NCI-H2107 (cell line): ENCODE measurements at places on chromosomes 2 and 18.

DNA sequence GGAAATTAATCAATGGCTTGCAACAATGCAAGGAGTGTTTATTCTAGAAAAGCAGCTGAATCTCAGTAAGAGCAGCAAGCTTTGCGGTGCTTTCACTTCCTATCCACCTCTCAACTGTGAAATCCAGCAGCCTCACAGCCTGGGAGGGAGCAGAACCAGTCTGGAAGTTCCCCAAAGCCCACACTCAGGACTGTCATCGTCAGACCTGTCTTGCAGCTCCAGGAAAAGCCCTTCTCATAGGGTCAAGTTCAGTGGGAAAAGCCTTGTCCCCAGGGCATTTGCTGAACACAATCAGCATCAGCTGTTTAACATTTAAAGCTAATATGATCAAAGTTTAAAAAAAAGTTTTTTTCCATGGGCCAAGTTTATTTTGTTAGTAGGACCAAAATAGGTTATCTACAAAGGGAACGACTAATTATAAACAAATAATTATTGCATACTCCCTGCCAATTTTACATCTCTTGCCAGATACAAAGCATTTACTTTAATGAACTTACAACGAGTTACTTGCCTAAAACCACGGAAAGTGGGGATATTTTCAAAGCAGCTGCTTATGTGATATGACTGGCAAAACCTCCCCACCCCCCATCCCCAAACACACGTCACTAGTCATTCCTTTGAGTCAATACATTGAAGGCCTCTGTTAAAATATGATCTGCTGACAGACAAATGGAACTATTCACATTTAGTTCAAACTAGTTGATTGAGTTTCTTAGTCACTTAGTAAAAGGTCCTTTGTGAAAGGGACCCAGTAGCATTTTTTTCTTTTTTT is 36.8 kb downstream of the PARD6G start:
- DNase-seq: no peak

- no peak for DNase-seq
These were observed 146.4 kb downstream of the MBD5 start for GRCh38 chr2:148167241-148167766.

DNA sequence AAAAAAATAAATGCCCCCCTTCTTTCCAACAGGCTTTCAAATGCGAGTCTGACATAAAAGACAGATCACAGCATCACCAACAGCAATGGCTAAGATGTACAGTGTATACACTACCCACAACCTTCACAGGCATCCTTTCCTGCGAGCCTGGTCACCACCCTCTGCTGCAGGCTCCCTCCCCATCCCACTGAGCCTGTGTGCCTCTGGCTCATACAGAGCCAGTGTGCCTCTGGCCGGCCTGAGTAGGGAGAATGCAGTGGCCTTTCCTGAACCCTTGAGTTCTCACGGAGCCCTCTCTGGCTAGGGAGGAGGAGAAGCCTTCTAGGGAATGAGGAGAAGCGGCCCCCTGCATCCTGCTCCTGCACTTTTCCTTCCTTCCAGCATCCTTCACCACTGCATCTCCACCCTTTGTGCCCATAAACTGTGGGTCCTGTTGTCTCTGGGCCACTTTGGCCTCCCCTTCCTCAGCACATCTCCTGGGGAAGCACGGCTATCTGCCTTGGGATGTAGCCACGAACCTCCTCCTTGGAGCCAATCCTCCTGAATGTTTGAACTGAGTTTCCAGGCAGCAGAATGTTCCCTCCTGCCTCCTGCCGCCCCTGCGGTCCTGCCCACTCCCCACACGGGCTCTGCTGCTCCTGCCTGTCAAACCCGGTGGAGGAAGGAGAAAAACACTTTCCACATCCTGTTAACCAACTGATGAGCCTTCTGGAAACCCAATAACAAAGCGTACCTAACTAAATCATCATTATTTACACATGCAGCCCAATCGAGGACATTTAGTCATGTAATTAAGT is 22.5 kb downstream of the GYPC start:
- DNase-seq: no peak

GRCh38 chr18:10416065-10416464 is 38.4 kb upstream of the APCDD1 start:
- DNase-seq: no peak

- DNase-seq: no peak
These were observed 4.9 kb upstream of the SIX2 start for GRCh38 chr2:45014016-45014702.

- no peak for DNase-seq
These were observed 118.7 kb downstream of the KLHL29 start for GRCh38 chr2:23503682-23504081.

DNA sequence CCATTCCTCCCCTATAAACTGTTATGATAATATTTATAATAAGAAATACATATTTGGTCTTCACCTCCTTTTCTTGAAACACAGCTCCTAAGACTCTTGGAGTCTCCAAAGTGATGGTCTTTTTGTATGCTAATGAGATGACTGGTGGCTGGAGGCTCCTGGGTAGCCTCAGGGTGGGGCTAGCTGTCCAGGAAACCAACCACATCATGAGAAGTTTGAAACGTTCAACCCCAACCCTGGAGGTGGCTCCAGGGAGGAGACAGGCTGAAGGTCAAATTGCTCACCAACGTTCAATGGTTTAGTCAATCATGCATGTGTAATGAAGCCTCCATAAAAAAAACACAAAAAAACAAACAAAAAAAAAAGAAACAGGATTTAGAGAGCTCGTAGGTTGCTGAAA is 298.7 kb upstream of the MGAT5 start:
- no peak for DNase-seq

DNA sequence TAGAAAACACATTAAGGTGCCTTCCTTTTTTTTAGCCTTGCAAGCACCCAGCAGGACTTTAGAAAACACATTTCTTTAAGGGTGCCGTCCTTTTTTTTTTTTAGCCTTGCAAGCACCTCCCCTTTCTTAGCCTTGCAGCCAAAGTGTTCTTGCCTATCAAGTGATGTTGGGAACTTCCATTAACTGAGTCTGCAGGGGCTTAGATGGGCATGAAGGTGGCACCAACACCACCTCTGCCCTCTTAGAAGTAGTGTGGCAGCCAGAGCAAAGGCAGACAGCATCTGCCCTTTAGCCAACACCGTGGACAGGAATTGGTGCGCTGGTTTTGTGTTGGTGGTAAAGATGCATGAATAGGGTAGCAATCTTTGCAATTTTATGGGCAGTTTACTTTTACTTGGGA is 211.6 kb upstream of the SP5 start:
- no peak for DNase-seq

DNA sequence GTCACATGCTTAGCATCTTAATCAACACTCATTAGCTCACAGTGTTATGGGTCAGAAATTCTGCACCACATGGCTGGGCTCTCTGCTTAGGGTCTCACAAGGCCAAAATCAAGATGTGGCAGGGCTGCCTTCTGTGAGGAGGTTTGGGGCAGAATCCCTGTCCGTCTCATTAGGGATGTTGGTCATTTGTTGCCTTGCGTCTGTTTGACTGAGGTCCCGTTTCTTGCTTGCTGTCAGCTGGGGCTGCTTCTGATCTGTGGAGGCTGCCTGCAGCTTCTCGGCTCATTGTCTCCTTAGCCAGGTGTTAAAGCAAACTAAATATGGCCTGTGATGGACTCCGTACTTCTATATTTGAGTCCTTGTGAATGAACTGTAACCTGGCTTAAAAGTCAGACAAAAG is 146.5 kb downstream of the NDUFA10 start:
- no peak for DNase-seq

GRCh38 chr18:62610701-62611411 is 88.0 kb downstream of the ZCCHC2 start:
- DNase-seq: peak; percentile 39

DNA sequence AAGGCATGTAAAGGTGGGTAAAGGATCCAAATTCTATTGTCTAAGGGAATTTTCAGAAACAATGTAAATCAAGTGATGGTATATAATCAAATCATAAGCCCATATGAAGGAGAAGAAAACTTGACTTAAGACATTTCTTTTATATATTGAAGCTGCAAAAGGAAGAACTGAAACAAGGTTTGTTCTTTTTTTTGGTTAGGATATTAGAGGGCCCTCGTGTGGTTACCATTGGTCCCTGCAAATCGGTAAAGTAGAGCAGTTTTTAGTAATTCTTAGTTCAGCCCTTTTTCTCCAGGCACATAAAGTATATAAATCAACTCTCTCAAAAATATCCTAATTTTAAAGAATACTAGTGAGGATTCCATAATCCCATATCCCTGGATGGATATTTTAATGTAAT is 105.6 kb upstream of the STK17B start:
- no peak for DNase-seq

DNA sequence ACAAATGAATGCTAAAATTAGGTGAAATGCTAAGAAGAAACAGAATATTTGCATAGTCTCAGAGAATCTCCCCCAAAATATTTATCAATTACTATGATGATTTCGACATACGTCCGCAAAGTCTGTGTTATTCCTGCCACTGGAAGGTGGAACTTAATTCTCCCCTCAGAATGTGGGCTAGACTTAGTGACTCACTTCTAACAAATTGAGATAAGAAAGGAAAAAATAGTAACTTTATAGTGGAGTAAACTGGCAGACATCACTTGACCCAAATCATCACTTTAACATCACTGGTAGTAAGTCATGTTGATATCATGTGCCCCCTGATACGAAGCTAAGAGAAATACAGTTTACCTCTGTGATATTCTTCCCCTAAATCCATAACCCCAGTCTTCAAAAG is 23.5 kb downstream of the HADHB start:
- no peak for DNase-seq

DNA sequence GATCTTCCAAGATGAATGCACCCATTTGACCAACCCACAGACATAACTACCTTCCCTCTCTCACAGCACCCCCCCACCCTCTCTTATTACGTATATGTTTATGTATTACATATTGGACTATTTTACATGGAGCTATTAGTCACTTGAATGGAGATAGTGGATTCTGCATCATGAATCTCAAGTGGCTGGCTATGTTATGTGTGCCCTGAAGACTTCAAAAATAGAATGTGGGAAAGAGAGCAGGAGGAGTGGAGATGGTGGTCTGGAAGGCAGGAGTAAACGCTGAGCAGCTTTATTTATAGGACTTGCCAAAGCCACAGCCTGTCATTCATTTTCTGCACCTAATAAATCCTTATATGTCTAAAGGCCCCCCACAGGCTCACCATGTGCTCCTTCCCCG is 4.9 kb downstream of the ANTXR1 start:
- no peak for DNase-seq

DNA sequence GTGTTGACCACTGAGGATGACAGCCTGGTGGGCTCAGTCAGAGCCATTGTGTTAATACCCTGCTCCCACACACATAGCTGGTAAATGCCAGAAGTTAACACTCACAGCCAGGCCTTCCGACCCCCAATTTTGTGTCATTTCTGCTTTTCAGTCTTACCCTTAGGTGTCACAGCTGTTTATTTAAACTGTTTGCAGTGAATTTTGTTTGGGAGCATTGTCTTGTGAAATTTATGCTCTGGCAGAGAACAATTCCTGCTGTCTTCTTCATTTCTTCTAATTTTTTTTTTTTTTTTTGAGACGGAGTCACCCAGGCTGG is 8.2 kb downstream of the LPIN1 start:
- no peak for DNase-seq

DNA sequence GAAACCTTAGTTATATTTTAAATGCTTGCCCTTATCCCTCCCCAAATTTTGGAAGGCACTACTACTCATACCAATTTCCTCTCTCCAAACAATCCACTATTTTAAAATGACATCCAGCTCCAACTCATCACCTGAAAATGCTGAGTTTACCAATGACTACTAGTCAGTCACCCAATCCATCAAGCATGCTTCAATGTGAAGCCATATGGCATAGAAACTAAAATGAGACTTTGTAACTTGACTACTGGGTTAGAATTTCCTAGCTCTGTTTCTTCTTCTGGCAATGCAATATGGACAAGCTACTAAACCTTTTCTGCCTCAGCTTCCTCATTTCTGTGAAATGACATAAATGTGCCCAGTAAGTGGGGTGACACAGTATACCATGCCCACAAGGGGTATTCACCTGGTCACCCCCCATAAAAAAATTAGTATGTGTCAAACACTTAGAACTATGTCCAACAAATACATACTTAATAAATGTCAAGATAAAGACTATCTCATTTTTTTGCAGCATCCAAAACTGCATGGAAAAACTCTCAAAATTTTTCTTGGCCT is 10.0 kb upstream of the STPG4 start:
- no peak for DNase-seq

GRCh38 chr2:101770726-101771125 is 73.2 kb downstream of the MAP4K4 start:
- peak; percentile 3 for DNase-seq

DNA sequence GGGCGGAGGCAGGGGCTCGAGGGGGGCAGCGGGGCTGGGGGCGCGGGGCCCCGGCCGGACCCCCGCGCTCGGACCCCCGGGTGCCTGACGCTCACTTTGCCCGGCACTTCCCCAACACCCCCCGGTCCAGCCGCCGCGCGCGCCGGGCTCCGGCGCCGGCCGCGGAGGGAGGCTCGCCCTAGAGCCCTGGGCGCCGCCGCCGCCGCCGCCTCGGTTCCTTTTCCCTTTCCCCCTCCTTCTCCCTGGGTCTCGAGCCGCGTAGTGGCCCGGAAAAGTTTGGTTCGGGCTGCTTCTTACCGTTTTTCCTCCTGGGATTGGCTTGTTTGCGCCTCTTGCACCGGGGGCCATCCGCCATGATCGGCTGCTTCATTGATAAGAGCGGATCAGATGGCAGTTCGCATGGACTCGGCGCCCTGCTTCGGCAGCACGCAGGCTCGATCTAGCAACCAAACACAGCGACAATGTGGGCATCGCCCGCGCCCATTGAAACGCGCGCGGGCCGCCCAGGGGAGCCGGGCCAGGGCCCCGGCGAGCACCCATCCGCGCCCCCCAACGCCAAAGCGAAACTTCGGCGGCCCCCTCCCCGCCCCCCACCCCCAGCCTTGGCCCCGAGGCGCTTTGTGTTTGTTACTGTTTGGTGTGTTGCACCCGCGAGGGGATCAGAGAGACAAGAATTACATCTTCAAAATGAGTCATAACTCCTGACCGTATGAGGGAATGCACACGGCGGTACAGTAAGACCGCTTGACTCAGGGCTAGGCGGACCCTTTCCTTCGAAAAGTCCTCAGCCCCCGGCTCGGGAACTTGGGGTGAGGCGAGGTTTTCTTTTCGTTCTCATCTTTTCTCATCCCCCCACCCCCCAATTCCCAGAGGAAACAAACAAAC is 2.7 kb downstream of the ZEB2 start:
- DNase-seq: no peak

DNA sequence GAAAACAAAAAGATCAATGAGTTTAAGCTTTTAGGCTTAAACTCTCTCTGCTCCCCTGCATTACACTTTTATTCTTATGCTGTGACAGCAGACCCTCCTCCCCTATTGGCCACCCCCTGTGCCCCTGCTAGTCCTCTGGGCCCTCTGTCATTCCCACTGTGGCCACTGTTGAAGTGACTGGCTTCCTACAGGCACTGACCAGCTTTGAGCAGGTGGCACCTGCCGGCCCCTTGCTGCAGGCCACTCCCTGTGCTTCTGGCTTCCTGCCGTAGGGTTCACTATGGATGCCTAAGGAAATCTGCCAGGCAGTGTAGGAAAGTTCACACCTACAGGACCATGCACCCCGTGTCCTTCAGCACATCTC is 156.5 kb upstream of the L3MBTL4 start:
- DNase-seq: no peak

DNA sequence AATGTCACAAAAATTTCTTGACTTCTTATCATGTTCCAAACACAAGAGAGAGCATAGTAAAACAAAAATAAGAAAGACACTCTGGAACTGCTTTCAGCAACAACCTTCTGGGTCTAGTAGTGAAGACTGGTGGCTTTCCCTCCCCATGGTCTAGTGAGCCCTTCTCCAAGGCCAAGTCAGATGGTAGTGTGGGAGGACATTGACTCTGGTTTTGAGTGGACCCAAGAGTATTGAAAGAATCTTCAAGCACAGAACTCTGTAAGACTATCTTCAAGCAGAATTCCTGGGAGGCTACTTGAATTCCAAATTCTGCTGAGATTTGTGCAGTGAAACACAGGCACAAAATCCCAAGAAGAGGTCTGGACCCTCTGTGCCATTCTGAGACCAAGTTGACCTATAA is 21.1 kb downstream of the ANTXR1 start:
- no peak for DNase-seq
